SJCRH30 (cell line): ENCODE measurements at places on chromosomes 12 and 14.

DNA sequence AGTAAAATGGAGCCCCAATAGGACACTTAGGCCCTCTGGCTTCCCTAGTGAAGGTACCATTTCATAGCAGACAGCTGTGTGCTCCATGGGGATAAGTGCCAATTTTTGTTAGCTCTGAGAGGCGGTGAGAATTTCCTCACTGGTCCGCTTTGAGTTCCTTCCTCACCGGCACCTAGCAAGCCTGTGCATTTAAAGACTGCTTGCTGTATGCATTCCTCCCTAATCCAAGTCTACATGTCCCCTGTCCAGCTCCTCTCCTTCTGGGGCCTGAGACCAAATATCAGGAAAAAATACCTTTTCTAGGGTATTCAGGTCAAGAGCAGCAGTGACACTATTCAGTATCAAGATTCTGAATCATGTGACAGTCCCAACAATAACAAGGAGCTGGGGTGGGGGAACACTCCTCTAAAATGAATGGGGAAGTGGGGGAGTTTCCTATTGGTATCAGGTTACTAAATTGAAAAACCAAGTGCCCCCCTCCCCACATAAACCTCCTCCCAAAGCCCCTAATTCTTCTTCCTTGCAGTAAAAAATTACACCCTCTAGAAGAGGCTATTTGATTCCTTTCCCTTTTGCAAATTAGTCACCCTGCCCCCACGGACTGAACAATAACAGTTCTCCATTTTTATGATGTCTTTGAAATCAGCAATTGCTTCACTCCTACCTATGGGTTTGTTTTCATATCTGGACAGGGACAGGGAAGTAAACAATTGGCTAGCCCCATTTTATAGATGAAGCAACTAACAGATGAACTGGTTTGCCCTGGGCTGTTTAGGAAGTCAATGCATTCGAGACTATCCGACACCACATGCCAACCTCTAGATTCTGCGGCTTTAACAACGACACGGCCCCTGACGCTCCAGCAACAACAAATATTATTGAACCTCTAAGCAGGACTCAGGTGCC is 28.9 kb downstream of the BCL11B start:
- no peak for DNase-seq

- no peak for DNase-seq
Observed at GRCh38 chr12:121784460-121784859, 9.0 kb downstream of the RHOF start.

- DNase-seq: no peak
Observed at GRCh38 chr14:37466623-37467088, 128.4 kb downstream of the FOXA1 start.

- DNase-seq: no peak
Observed at GRCh38 chr12:55610598-55610997, 26.1 kb upstream of the OR10P1 start.

GRCh38 chr14:101065246-101065645 is 161.7 kb upstream of the RTL1 start:
- DNase-seq: no peak

DNA sequence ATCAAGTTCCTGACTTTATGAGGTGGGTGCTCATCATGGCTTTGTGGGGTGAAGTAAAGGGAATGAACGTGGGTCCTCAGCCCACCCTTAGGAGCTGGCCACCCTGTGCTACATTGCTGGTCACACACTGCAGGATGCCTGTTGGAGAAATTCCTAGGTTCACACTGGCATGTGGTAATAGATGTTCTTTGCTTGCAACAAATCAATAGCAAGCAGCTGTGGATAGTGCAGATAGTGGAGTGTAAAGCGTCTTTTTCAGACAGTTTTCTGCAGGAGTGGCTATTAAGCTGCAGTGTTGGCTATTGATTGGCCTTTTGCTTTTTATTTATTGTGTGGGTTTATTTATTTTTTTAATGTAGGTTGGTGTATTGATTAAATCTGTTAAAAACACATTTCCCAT is 822.7 kb downstream of the NRXN3 start:
- no peak for DNase-seq

GRCh38 chr12:12528361-12529270 is 34.0 kb downstream of the DUSP16 start:
- no peak for DNase-seq
